Mononuclear cell (primary cell): ENCODE measurements at places on chromosomes 1 and 21. TPM values are rescaled to one million over a fixed set of nuclear protein-coding genes. Genes with fewer than 3 reads are reported as not detected.

SPSB1 gene
- total RNA-seq, result 0.94 TPM

LPGAT1 gene
- 35.4 TPM for total RNA-seq

ECM1 gene
- 0.21 TPM for total RNA-seq

FAM151A gene
- not detected for total RNA-seq

RAB7B gene
- total RNA-seq, result 0.10 TPM

CACNA1E gene
- under 0.01 TPM for total RNA-seq

CDC20 gene
- total RNA-seq, result 0.52 TPM

PWP2 gene
- total RNA-seq, result 9.1 TPM

MMEL1 gene
- 0.63 TPM for total RNA-seq

ZYG11A gene
- 0.31 TPM for total RNA-seq

PKLR gene
- not detected for total RNA-seq

ADGRL2 gene
- total RNA-seq, result not detected

IGSF8 gene
- total RNA-seq, result 12.9 TPM

PGBD5 gene
- under 0.01 TPM for total RNA-seq

GIPC2 gene
- total RNA-seq, result under 0.01 TPM

CLCA2 gene
- total RNA-seq, result not detected

CRYAA gene
- not detected for total RNA-seq

ANKRD35 gene
- not detected for total RNA-seq

SPRR1B gene
- total RNA-seq, result not detected

ARID4B gene
- total RNA-seq, result 254 TPM

CHODL gene
- total RNA-seq, result not detected

CFHR5 gene
- total RNA-seq, result not detected

NTNG1 gene
- total RNA-seq, result 1.6 TPM

SASS6 gene
- 1.8 TPM for total RNA-seq

GTF2B gene
- total RNA-seq, result 174 TPM
